Thyroid gland (tissue), 4 donors: ENCODE measurements at places on chromosomes 1 and 21. TPM values are rescaled to one million over a fixed set of nuclear protein-coding genes. Genes with fewer than 3 reads are reported as not detected.

Gene TIAM1
- 2.2 TPM for total RNA-seq

DNA sequence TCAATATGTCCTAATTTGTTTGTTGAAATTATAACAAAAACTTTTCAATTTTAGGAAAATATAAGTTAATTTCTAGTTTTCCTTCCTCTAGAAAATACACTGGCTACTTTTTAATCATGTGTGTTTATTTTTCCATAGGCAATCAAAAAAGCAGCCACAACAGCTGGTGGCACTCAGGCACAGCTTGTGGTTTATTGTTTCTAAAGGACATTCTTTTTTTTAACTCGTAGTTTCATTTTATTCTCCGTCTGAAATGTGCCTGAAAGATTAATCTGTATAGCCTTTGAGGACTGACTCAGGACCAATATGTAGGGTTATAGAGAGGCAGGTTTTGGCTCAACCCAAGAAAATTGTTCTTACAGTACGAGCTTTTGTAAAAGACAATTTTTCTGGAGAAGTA, 20.7 kb upstream of the STX12 start:
- peaks cover 32% of the 10 kb centered on the region for H3K36me3 ChIP-seq
- H3K4me3 ChIP-seq, result no peak overlapping the region
- no peaks in the 10 kb centered on the region for H3K27me3 ChIP-seq
- DNase-seq, result no peak
- no peak overlapping the region for H3K27ac ChIP-seq
- H3K4me1 ChIP-seq, result peaks cover 8% of the 10 kb centered on the region

Gene COL11A1
- 0.45 TPM for total RNA-seq

DNA sequence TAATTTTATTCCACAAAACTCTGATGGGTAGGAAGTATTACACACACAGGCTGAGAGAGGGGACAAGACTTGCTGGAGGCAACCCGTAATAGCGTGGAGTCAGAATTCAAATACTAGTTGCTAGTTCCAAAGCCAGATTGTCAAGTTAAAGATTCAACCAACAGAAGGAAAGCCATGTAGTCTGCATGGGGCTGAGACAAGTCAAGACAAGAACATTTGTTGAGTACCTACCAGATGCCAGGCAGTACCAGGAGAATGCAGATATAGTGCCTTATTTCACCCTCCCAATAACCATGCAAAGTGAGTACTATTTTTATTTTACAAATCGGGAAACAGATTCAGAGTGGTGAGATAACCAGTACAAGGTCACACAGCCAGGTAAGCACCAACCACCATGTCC, 110.4 kb upstream of the SPATA6 start:
- H3K27ac ChIP-seq, result no peak overlapping the region
- no peaks in the 10 kb centered on the region for H3K36me3 ChIP-seq
- no peaks in the 10 kb centered on the region for H3K4me1 ChIP-seq
- DNase-seq, result no peak
- no peaks in the 10 kb centered on the region for H3K27me3 ChIP-seq
- no peak overlapping the region for H3K4me3 ChIP-seq

GRCh38 chr1:2468041-2468472, 8.0 kb upstream of the PLCH2 start:
- no peak overlapping the region for H3K27ac ChIP-seq
- H3K27me3 ChIP-seq, result no peaks in the 10 kb centered on the region
- no peak overlapping the region for H3K4me3 ChIP-seq
- no peaks in the 10 kb centered on the region for H3K4me1 ChIP-seq
- no peaks in the 10 kb centered on the region for H3K36me3 ChIP-seq
